ENCODE measurements at places on chromosomes 4 and X.

GRCh38 chr4:33184657-33185290 lies 2464.6 kb downstream of the PCDH7 start:
- peak; percentile 37 for DNase-seq

DNA sequence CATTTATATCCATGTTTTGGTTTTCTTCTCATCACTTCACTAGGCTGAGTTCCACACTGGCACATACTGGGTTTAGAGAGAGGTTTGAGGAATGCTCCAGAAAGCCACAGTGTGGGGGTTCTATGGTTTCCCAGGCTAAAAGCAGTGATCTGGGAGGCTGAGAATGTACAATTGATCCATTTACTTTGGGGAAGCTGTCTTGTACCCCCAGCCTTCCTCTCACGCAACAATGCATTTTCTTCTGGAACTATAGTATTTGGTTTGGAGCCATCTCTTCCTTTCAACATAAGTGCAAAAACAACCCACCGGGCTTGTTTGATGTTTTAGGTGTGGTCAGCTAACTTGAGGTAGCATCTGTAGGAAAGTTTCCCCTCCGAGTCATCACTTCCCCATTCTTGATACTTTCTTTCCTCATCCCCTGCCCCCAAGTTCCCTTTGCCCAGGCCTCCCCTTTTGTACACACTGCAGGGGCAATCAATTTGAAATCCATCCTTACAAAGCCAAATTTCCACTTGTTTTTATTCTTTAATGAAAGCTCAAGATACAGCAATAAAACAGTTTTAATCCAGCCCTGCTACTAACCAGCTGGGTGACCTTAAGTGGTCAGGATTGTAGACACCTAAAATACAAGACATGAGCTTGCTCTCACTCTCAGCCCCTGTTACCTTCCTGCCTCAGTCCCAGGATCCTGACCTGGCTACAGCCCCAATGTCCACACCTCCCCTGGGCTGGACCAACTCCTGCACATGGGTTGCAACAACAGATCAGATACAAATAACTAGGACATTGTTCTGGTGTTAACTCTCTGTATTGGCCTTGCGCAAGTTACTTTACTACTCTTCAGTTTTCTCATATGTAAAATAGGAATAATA lies 109.2 kb downstream of the FHDC1 start:
- no peak for DNase-seq

DNA sequence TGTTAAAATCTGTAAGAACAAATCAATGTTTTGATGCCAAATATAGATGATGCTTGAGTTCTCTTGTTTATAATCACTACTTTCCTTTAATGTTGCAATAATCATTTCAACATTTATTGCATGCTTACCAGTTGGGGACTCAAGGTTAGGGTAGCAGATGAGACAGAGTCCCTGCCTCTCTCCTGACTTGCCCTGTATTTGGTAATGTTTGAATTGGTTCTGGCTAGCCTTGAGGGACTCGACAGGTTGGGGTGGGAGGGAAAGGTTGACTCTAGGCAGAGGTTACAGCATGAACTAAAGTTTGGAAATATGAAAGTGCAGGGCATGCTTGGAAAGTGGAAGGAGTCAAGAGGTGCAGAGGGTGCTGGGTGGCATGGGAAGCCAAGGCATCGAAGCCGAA lies 2.0 kb downstream of the SEC24B start:
- no peak for DNase-seq

- DNase-seq = no peak
Measured at GRCh38 chr4:6414578-6414977, 57.8 kb downstream of the PPP2R2C start.

DNA sequence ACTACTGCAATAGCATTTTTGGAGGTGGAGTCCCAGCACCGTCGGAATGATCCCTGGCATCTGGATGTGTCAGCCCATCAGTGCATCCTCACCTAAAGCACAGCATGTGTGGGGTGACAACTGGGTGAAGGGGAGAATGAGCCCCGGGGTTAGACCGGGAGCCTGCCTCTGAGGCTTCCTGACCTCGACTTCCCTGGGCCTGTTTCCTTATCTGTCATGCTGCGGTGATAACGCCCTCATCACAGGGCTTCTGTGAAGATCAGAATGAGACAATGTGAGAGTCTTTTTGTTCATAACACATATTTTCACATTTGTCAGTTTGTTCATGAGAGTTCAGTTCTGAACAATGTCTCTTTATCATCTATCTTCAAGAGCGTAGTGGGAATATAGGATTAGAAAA lies 31.1 kb upstream of the PDLIM3 start:
- DNase-seq = no peak

GRCh38 chr4:185040523-185040922 lies 22.2 kb downstream of the HELT start:
- DNase-seq = no peak

DNA sequence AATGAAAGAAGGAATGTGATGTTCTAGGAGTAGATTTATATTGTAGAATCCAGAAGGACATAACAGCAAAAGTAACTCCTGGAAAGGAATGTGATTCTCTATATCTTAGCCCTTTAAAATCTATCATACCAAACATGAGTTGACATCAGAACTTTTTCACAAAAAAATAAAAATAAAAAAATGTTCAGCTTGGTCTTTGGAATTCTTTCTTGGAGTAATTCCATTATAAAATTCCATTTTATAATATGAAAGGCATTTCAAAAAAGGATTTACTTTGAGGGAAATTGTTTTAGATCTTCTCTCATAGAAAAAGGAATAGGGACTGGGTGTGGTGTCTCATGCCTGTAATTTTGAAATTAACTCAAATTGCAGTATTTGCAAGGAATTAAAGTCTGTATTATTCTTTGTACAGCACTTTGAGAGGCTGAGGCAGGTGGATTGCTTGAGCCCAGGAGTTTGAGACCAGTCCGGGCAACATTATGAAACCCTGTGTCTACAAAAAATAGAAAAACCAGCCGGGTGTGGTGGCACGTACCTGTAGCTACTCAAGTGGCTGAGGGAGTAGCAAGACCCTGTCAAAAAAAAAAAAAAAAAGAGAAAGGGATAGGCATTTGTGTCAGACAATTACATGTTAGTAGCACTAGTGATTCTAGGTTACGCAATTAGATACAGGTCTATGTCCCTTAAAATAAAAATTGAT lies 134.9 kb downstream of the SLC4A4 start:
- no peak for DNase-seq

- DNase-seq = no peak
Measured at GRCh38 chr4:26873391-26874026, 12.9 kb downstream of the STIM2 start.

DNA sequence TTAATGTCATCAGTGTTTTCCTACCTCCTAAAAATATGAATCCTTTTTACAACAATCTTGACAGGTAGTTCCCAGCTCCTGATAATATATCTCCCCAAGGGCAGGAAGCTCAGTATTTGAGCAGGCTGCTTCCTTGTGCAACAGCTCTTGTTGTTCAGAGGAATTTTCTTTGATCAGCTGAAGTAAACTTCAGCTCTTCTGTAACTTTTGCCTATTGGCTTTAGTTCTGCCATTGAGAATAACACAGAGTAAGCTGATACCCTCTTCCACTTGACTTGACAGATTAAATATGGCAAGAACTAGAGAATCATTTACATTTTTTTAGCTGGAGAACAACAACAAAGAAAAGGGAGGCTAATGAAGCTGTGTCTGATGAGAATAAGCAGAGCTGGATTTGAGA lies 75.2 kb downstream of the LUZP4 start:
- no peak for DNase-seq

- no peak for DNase-seq
Measured at GRCh38 chrX:129230168-129230567, 293.1 kb downstream of the SMARCA1 start.

- DNase-seq = no peak
Measured at GRCh38 chrX:129099207-129099606, 424.1 kb downstream of the SMARCA1 start.

DNA sequence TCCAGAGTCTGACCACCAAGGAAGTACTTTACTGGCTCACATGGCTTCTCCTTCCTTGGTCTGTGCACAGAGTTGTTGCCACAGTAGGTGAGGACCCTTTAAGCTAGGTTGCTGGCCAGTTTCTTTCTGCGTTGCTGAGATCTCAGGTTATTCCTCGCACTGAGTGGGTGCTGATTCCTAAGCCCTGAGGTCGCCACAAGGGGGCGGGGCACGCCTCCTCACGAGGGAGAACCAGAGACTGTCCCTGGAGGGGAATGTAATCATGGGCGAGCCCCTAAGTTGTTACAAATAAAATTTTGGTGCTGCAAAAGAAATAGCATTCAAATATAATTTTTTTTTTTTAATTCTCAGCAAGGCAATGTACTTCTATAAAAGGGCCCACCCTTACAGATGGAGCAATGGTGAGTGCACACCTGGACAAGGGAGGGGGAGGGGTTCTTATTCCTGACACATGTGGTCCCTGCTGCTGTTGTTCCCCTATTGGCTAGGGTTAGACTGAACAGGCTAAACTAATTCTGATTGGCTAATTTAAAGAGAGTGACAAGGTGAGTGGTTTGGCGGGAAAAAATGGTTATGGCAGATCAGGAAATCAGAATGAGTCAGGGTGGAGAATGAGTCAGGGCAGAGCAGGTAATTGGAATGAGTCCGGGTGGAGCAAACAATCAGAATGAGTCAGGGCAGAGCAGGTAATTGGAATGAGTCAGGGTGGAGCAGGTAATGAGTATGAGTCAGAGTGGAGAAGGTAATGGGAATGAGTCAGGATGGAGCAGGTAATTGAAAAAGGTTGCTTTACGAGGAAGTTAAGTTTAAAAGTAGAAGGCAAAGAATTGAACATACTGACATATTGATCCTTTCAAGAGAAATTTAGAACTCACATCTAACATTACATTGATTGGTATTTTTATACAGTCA lies 107.5 kb downstream of the VSIG4 start:
- no peak for DNase-seq
